Fibroblast of skin of left quadriceps (primary cell): ENCODE measurements at places on chromosomes 7 and 10.

DNA sequence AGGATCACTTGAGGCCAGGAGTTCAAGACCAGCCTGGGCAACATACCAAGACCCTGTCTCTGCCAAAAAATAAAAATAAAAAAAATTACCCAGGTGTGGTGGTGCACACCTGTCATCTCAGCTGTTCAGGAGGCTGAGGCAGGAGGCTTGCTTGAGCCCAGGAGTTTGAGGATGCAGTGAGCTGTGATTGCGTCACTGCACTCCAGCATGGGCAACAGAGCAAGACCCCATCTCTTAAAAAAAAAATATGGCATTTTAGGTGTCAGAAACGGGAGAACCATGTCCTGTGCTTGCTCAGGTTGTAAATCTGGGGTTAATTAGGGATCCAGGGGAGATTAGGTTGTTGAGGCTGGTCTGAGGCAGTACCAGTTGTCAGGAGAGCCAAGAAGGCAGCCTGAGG lies 64.9 kb downstream of the GTF2IRD1 start:
- no peak for DNase-seq

- DNase-seq = no peak
Observed at GRCh38 chr7:122140918-122141317, 3.1 kb downstream of the AASS start.

DNA sequence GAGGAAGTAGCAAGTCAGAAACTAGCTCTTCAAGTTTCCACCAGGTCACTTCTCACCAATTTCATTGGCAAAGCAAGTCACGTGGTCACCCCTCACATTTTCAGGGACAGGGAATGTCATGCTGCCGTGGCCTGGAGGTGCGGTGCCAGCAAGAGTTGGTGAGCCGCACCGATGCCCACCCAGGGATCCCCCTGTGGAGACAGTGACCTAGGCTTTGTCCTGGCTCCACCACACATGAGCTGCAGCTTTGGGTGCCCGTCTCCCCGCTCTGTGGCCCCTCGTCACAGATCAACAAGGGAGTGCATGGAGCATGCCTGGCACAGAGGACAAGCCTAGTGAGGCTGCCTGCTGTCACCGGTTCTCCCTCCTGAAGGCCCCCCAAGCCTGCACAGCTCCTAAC lies 226.7 kb upstream of the PPP2R2D start:
- no peak for DNase-seq

GRCh38 chr10:22438711-22439110 lies 93.4 kb downstream of the SPAG6 start:
- DNase-seq = no peak

DNA sequence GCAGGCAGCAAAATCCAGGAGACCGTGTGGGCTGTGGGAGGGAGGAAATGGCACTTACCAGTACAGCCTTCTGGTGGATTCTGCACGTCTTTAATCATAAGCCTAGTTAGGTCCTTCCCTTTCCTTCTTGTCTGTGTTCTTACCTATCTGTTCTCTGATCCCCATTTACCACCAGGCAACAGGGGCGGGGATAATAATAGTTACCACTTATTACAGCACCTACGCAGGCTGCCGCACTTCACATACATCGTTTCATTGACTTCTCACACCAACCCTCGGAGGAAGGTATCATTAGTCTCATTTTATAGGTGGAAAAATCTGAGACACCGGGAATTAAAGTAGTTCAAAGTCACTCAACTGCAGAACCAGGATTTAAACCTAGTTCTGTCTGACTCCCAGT lies 4.5 kb upstream of the EPHA1 start:
- DNase-seq = no peak
